ENCODE measurements at places on chromosomes 1 and 21.

DNA sequence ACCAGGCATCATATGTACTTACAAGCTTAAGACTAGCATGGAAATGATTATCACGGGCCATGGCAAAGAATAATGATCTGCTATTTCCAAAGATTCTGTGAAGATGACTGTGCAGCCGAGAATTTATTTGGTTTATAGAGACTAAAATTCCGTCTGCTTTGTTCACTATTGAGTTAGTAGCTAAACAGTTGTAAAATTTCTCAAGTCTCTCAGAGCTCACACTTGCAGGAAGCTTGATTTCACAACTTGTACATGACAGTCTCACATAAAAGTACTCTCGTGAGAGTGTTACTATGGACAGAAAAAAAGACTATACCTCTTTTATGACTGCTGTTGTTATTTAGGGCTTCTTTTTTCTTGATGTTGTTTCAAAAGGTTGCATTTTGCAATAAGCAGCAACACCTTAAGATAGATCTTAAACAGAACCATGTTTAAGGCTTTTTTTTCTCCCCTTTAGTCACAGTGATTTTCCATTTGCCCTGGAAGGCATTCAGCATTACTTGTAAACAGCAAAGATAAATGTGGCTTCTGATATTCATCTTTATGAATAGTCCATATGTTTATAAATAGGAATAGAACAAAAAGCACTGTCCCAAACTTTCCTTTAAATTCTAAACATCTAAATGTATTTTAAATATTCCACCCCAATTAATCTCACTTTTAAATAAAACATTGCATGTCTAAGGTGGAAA lies 24.8 kb downstream of the ST6GALNAC5 start:
- DNase-seq: no peak

DNA sequence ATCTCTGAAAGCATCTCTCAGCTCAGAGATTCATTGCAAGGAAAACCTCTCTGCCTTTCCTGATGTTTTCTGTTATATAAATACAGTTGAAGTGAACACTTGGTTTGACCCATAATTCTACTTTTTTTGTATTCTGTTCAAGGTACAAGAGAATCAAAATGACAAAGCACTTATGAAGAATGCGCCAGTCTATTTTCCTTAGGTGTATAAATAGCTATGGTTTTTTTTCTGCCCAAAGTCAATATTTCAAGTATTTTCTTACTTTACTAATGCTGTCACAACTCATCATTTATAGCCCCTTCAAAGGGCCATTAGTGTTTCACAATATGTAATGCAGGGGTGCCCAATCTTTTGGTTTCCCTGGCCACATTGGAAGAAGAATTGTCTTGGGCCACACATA lies 142.5 kb upstream of the C1orf105 start:
- no peak for DNase-seq

DNA sequence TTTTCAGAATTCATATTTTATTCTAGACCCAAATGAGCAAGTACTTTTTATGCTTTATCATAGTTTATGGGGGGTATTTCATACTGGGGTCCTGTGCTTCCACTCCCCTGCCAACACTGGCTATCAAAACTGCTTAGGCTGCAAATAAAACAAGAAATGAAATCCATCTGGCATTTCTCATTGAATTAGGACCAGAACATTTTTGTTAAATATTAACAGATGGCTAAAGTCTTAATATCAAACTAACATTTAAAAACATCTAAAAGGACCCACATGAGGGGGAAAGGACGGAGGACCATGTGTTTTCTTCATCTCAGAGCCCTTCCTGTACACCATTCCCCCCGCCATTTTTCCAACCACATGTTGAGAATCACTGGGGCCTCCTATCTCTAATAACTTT lies 167.5 kb upstream of the C1orf105 start:
- DNase-seq: no peak

DNA sequence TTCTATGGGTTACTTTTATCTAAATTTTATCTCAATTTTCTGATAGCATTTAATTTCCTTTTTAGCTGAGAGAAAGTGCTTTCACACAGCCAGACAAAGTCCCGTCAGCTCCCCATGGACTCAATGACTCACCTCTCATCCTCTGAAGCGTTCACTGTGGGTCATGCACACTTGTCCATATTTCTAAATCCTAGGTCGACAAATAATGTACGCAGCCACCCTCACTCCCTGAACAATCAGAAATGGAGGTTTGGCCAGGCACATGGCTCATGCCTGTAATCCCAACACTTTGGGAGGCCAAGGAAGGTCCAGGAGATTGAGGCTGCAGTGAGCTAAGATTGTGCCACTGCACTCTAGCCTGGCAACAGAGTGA lies 42.4 kb upstream of the COA6 start:
- no peak for DNase-seq

DNA sequence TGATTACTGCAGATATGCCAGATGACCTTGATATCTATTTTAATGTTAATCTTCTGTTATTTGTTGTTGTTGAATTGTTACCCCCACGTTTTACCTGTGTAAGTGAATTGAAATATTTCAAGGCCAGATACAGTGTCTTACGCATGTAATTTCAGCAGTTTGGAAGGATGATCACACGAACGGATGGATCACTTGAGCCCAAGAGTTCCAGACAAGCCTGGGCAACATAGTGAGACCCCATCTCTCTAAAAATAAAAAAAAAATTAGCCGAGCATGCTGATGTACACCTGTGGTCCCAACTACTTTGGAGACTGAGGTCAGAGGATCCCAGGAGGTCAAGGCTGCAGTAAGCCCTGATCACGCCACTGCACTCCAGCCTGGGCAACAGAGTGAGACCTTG lies 32.2 kb downstream of the SDCCAG8 start:
- no peak for DNase-seq

- DNase-seq: no peak
These were observed 24.9 kb upstream of the KIRREL1 start for GRCh38 chr1:157968508-157968907.
